Suppressor macrophage (primary cell): ENCODE measurements at places on chromosomes 2 and 18.

DNA sequence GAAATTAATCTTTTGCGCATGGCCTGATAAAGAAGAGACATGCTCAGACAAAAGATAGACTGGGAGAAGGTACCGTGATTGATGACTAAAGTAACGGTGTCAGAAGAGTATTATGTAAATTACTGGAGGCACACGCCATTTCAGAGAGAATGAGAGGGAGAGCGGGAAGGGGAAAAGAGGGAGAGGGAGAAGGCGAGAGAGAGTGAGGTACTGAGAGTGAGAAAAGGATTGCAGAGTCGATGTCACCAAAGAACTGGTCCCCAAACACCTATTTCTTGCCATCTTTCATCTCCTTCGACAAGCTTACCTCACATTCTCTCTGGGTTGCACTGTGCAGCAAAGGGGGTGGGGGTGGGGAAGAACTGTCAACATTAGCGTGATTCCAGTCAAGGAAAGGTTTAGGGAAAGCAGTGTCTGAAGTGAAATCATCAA, 673.7 kb downstream of the BCL11A start:
- DNase-seq = no peak

DNA sequence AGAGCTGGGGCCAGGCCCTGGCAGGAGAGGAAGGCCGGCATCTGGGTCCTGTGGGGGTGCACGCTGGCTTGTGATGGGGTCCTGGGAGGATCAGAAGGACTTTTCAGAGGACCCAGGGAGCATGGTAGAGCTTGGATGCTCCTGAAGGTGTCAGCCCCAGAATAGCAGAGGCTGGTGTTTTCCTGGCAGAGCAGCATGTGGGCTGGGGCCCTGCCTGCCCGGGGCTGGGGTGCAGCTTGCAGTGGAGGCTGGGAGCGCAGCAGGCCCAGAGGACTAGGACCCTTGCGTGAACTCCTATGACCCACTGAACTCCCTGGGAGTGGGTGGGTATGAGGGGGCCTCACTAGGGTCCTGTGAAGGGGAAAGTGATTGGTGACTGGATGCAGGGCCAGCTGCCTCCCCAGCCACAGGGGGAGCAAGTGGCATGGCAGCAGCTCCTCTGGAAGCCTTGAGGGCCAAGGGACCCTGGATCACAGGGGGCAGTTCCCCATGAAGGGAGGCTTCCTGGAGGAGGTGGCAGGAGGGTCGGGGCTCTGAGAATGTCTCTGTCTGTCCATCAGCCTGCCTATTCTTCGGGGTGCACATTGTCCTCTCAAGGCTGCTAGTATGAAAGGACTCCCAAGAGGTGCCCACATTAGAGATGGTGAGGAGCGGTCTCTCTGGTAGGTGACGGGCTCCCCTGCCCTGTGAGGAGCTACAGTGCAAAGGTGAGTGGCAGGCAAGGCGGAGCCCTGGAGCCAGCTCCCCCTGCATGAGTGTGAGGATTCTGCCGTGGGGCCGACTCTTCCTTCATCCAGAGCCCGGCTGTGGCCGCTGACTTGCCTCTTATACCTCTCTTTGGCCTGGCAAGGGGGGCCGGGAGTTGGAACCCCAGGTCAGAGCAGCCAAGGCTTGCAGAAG, 249.0 kb downstream of the DYSF start:
- no peak for DNase-seq

- DNase-seq = peak; percentile 53
Measured at GRCh38 chr18:37484983-37485834, 80.4 kb downstream of the CELF4 start.

DNA sequence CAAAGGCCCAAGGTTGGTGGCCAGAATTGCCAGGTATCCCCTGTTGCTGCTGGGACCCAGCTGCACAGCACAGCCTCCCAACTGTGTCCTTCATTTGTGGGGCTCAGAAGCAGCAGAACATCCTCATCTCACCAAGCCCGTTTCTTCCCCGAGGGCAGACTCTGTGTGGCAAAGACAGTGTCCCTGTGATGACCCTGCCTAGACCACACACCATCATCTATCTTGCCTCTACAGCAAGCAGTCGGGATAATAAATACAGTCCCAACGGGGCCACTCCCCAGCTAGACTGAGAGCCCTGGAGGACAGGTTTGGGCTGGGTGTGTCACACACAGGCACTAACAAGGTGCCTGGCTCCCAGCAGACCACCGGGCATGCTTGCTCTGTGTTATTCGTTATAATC, 93.4 kb downstream of the PTGR3 start:
- DNase-seq = no peak

- peak; percentile 28 for DNase-seq
Measured at GRCh38 chr2:238143239-238143951, 4.9 kb downstream of the KLHL30 start.

- peak; percentile 57 for DNase-seq
Measured at GRCh38 chr2:38149531-38149930, 73.6 kb upstream of the CYP1B1 start.
